Kidney capillary endothelial cell (primary cell): ENCODE measurements at places on chromosomes 11 and 22.

DNA sequence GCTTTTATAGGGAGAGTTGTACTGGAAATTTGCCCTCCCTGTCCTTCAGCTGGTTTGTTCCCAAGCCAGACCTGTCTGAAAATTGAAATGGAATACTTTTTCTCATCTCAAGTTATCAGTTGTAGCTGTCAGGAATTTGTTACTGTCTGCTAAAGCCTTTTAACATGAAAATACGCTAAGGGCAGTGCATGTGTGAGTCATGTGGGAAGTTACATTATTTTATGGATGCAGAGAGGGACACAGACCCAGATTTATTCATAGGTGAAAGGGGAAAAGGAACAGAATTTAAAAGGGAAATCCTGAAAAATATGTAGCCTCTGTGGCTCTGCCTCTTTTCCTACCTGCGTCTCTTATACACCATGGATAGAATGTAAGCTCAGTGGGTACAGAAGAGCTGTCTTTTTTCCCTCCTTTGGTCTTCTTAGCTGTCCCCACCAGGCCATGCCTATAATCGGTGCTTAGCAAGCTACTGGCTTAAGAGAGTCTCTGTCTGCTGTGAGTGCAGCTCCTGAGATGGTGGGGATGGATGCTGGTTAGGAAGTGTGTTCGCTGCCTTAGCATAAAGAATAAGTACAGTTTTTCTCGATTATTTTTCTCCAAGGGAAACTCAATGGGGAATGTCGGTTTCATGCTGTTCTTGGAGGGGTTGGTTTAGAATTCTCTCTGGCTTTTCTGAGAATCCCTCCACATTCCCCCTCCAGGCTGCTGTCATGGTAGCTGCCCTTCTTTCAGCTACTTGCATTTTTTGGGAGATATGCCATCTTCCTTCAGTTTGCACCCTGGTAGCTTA is 166.8 kb downstream of the TEAD1 start:
- no peak for DNase-seq

GRCh38 chr11:102603091-102603490 is 22.0 kb downstream of the MMP20 start:
- no peak for DNase-seq

- DNase-seq: no peak
Observed at GRCh38 chr11:66292543-66293332, 1.0 kb downstream of the TMEM151A start.

GRCh38 chr22:43343670-43344519 is 723 bp upstream of the SCUBE1 start:
- DNase-seq: no peak

GRCh38 chr22:38051900-38052862 is 5.0 kb upstream of the PICK1 start:
- peak; percentile 79 for DNase-seq

DNA sequence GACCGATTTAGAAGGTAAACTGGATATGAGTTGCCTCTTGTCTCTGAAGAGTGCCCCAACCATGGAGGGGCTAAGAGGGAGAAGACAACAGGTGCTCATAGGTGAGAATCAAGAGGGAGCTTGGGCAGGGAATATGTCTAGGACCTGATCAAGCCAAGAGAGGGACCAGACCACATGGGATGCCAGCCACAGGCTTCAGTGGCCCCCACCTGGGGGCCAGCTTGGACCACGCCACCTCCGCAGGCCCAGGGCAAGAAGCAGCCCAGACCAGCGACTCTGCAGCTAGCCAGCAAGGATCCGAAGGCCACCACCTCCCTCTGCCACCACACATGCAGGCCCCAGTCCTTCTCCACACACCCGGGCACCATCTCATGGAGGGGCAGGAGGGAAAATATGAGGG is 92.5 kb upstream of the LDLRAD3 start:
- DNase-seq: no peak

GRCh38 chr11:125457814-125458343 is 38.2 kb downstream of the FEZ1 start:
- no peak for DNase-seq
